ENCODE measurements at places on chromosomes 3 and 15.

- DNase-seq = peak; percentile 86
These were observed 87.6 kb downstream of the FOXP1 start for GRCh38 chr3:71495708-71496472.

GRCh38 chr3:55511895-55512570 lies 24.9 kb upstream of the WNT5A start:
- DNase-seq = no peak

GRCh38 chr3:141386126-141386488 lies 17.8 kb downstream of the ZBTB38 start:
- DNase-seq = no peak

GRCh38 chr15:89669309-89669865 lies 9.8 kb downstream of the PLIN1 start:
- no peak for DNase-seq

- no peak for DNase-seq
These were observed 97.0 kb downstream of the IGF2BP2 start for GRCh38 chr3:185727873-185728272.

DNA sequence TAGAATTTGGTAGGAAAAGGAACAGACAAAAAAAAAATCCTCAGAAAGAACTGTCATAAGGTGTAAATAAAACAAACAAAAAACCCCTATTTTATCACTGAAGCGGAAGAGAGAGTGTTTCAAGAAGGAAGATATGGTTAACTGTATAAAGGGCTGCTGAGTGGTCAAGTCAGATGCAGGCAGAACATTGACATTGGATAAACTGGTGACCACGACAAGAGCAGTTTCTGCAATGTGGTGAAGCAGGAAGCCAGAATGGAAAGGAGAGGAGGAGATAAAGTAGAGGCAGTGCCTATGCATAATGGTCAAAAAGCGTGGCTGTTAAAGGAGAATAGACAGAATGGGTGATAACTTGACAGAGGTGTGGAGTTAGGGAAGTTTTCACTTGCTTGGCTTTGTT lies 75.3 kb downstream of the CYP19A1 start:
- DNase-seq = no peak

- peak; percentile 14 for DNase-seq
These were observed 67.1 kb downstream of the OXSM start for GRCh38 chr3:25856902-25857518.

DNA sequence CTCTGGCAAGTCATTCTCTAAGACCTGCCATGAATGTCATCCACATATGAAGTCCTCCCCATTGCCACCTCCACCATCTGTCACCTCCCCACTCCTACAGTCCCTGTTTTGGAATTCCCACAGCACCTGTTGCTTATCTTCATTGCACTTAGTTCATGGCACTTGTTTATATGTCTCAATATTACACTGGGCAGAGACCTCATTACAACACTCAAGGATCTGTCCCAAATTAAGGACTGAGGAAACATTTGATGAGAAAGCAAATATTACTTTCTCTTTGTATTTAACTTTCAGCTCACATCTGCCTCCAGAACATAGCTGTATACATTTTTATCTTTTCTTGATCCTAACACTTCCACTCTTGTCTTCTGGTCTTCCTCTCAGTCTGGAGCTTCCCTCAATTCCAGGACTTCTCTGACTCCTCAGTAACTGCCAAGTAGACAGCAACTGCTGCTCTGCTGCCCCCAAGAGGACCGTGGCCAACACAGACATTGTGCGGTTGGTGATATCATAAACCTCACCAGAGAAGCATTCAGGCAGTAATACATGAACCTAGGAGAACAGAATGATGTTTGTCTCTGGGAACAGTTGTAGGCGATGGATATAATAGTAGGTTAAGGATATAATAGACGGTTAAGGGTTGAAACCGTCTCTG lies 45.0 kb upstream of the FGF12 start:
- no peak for DNase-seq

GRCh38 chr3:7964899-7965298 lies 536.7 kb upstream of the LMCD1 start:
- DNase-seq = no peak

DNA sequence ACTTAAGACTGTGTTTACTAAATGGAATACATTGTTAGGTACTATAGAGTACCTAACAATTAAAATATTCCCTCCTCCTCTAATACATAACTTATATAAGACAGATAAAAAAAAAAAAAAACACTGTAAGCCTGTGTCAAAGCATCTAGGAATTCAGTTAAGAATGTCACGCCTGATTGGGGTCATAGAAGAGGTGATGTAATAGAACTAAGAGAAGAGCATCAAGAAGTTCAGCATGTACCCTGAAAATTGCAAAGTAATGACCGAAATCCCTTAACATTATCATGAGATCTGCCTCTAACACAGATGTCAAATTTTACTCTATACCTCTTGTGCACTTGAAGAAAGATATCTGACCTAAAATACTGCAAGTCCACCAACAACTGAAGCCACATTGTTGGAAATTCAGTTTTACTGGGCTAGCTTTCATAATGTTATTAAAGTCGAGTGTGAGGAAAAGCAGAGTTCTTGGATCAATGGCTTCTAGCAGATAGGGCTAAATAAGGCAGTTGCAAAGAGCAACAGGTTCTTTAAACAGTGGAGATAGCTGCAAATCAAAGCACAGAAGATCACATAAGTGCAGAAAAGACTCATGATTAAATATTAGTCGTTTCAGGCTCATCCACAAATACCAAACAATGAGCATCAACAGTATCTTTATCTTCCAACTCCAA lies 75.0 kb downstream of the TBL1XR1 start:
- DNase-seq = no peak

GRCh38 chr3:71045917-71046282 lies 537.6 kb downstream of the FOXP1 start:
- no peak for DNase-seq

GRCh38 chr15:57677204-57677603 lies 29.3 kb upstream of the POLR2M start:
- DNase-seq = no peak

DNA sequence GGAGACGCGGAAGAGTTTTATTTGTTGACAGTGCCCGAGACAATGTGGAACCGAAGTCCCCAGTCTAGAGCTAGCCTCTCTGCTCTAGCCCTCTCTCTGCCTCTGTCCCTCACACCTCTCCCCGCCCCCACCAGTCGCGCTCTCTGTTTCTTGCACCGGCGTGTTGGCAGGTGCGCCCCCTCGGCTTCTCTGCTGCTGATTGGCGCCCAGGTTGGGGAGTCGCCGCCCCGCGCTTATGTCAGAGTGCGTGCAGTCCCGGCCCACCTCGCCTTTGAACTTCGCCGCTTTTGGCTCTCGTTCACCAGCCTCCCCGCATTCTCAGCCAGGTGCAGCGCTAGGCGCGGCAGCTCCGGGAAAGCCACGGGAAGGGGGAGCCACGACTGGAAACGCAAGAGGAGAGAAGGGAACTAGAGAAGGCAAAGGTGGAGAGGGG lies at the start of gene SOX14:
SOX14 (plus strand) TSS at position 315 of the 433 bp plus-strand sequence. CDS start 470 bp downstream, outside the sequence.
- no peak for DNase-seq

DNA sequence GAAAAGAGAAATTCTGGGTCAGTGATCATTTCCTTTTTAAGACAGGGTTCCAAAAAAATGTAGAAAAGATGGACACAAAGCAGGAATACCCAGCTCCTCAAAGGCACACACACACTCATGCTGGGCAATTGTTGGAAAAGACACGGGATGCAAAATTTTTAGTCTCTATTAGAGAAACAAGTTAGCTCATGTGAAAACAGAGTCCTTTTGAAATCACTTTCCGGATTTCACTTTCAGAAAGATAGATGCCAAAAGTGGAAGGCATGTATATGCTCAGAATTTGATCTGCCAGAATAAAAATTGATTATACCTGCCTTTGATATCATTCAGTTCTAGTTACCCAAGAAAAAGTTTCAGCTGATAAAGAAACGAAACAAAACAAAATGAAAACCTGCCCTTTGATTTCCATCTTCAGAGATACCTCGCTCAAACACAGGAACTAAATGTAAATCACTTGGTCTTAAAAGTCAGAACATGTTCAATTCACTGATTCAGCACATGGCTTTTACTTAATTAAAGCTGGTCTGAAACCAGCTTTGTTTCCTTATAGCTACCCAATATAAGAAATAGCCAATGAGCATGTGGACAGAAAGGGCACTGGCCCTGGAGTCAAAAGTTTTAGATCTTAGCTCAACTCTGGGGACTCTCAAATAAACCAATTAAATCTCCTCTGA lies 52.8 kb downstream of the PLD1 start:
- no peak for DNase-seq

DNA sequence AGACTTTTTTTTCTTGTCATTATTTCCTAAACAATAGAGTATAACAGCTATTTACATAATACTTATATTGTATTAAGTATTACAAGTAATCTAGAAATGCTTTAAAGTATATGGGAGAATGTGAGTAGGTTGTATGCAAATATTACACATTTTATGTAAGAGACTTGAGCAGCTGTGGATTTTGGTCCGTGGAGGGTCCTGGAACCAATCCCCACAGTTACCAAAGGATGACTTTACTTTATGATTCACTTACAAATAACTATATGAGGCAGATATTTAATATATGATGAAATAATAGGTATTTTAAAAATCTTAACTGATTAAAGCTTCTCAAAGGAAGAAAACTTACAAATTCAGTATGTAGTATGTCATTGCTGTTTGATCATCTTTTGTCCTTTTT lies 56.3 kb downstream of the PPP2R3A start:
- DNase-seq = no peak

GRCh38 chr15:40511472-40512133 lies 40.8 kb downstream of the CHST14 start:
- no peak for DNase-seq
